ENCODE measurements at places on chromosomes 6 and 20.

- DNase-seq: no peak
These were observed 39.9 kb downstream of the TBC1D7 start for GRCh38 chr6:13288481-13288880.

GRCh38 chr6:38503960-38504682, 135.6 kb downstream of the BTBD9 start:
- DNase-seq: no peak

GRCh38 chr20:18288749-18289267, 481 bp downstream of the ZNF133 start:
- DNase-seq: no peak

DNA sequence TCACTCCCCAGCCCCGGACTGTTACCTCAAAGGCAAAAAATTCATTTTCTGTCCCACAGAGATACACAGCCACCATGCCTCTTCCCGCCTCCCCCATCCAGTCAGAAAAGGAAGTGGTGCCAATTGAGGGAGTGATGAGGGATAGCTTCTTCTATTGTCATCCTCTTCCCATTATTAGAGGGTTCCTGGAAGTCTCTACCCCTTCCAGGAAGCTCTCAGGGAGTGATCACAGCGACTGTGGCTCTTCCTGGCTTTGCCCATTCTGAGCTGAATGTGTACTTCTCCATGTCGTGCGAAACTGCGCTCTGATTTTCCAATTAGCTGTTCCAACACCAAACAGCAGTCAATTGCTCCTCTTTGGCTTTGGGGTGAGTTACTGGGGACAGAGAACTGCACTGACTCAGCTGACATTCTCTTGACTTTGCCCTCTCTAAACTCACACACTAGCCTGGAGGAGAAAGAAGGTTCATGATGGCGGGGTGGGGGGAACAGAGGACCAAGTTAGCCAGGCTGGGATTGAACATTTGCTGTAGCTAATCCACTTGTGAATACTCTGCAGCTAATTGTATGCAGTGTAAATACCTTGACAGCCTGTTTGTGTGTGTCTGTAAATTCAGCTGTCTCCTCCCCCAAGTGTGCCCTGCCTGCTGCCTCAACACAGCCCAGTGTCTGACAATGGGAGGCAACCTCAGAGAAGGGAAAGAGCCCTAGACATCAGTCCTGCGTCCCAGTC, 2.4 kb upstream of the MDGA1 start:
- DNase-seq: no peak

Measured in activated T-helper 1 cell treated with anti-CD3 and anti-CD28 coated beads, Interleukin-2, amount 50 U/mL, for 16 hours (primary cell).